ENCODE measurements at places on chromosomes 3 and 15.

GRCh38 chr3:65210026-65210814 is 522.4 kb upstream of the ADAMTS9 start:
- no peak for DNase-seq

DNA sequence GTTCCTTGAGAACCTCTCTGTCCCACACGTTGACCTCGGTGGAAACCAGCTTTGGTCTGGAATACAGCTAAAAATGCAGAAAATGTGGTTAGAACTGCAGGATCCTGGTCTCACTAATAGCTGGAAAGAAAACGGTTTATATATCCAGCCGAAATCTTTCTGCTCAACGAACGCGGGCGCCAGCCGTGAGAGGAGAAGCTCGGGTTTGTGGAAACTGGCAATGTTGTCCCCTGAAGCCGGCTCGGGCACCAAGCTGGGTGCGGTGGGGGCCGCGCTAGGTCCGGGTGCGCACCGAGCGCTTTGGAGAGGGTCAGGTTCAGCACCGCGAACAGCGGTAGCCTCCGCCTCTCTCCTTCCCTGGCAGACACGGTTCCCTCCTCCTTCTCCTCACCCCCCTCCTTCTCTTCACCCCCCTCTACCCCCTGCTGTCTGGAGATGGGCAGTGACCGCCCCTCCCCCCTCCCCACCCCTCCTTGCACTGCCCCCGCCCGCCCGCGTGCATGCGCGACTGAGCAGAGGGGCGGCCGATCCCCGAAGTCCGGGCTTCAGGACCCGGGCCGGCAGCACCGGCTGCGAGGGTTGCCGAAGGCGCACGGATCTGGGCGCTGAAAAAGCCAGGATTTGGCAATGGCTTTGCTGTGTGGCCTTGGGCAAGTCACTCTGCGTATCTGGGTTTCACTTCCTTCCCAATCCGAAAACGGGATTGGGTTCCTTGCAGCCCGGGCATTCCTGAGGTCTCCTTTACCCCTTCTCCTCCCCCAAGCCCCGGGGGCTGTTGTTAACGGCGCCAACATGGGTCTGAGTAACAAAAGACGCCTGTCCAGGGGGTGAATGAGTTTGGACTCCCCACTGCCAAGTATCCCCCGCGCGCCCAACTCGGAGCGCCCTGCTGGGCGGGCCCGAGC is at the start of gene SKOR1:
TSS of gene SKOR1 (plus strand) at position 534 of the 905 bp plus-strand sequence. CDS start at position 628, 94 bp downstream.
- no peak for DNase-seq

DNA sequence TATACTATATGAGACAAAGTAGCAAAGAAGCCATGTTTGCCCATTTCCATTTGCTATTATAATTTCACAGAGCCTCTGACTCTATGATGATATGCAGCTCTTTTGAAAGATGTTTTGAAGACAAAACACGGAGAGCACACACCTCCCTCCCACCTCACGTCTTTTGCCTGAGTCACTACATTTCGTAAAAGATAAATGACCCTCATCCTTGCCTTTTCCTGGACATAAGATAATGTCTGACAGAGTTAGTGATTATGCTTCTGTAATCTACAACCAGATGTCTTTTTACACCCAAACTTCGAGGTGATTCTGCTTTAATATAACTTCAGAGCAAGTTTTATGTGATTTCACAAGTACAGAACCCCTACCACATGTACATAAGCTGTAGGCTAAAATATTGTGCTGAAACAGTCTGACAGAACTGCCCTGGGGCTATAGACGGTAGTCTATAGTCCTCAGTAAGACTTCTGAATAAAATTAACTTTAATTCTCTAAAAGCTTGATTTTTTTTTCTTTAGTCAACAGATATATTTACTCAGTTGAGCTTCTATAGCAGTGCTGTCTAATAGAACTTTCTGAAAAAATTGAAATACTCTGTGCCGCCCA is 99.9 kb downstream of the CD200R1L start:
- DNase-seq = no peak

GRCh38 chr3:171565481-171566058 is 105.4 kb upstream of the TNIK start:
- no peak for DNase-seq

DNA sequence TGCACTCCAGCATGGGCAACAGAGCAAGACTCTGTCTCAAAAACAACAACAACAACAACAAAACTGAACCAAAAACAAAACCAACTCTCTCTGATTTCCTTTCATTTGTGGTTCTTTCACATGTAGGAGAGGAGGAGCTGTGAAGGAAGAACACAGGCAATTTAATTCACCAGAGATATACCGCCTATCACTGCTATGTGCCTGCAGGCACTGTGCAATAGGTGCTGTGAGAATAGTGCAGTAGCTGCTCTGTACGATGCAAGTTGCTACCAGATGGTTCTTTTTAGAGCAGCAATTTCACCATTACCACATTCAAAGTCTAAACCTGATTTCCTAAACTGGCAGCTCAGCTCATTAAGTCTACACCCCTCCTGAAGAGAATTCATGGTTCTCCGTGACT is 11.3 kb upstream of the PROK2 start:
- DNase-seq = no peak
